Activated T-cell treated with anti-CD3 and anti-CD28 coated beads, Interleukin-2, amount 50 U/mL, for 24 hours (primary cell): ENCODE measurements at places on chromosomes 3 and 15.

DNA sequence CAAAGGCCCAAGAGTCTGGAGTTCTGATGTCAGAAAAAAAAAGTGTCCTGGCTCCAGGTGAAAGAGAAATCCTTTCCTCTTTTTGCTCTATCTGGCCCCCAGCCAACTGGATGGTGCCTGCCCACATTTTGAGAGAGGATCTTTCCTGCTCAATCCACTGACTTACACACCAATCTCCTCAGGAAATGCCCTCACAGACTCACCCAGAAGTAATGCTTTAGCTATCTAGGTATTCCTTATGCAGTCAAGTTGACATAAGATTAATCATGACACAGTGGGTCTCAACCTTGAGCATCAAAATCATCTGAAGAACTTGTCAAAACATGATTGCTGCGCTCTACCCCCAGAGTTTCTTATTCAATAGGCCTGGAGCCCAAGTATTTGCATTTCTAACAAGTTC lies 31.2 kb downstream of the STRIT1 start:
- no peak for DNase-seq
- no peak overlapping the region for H3K4me3 ChIP-seq
- no peaks in the 10 kb centered on the region for H3K36me3 ChIP-seq
- H3K27me3 ChIP-seq: no peaks in the 10 kb centered on the region
- no peaks in the 10 kb centered on the region for H3K4me1 ChIP-seq

- H3K4me3 ChIP-seq: no peak overlapping the region
- H3K27ac ChIP-seq: no peak overlapping the region
- H3K36me3 ChIP-seq: no peaks in the 10 kb centered on the region
- peaks cover 17% of the 10 kb centered on the region for H3K4me1 ChIP-seq
- no peak for DNase-seq
Observed at GRCh38 chr3:179454887-179455286, 3.6 kb upstream of the GNB4 start.

DNA sequence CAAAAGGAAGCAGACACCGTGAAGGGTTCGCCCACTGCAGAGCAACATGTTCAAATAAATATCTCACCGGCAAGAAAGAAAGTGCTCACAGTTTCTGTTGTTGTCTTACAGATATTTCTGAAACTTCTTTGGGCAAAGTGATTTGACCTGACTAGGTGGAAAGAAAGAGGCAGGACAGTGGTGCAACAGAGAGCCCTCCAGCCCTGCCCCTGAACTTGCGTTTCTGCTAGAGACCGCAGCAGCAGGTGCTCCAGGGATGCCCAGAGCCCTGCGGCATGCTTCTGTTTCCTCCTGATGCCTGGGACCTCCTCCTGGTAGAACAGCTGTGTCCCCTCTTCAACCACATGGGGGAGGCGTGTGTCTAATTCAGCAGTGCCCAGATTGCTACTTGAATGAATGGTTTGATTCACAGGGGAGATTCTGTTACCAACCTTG lies 123.4 kb downstream of the ATP10A start:
- DNase-seq: no peak
- peaks cover 35% of the 10 kb centered on the region for H3K36me3 ChIP-seq
- no peaks in the 10 kb centered on the region for H3K27me3 ChIP-seq
- H3K4me1 ChIP-seq: peaks cover 42% of the 10 kb centered on the region
- H3K27ac ChIP-seq: peak overlapping the region; percentile 53
- no peak overlapping the region for H3K4me3 ChIP-seq

DNA sequence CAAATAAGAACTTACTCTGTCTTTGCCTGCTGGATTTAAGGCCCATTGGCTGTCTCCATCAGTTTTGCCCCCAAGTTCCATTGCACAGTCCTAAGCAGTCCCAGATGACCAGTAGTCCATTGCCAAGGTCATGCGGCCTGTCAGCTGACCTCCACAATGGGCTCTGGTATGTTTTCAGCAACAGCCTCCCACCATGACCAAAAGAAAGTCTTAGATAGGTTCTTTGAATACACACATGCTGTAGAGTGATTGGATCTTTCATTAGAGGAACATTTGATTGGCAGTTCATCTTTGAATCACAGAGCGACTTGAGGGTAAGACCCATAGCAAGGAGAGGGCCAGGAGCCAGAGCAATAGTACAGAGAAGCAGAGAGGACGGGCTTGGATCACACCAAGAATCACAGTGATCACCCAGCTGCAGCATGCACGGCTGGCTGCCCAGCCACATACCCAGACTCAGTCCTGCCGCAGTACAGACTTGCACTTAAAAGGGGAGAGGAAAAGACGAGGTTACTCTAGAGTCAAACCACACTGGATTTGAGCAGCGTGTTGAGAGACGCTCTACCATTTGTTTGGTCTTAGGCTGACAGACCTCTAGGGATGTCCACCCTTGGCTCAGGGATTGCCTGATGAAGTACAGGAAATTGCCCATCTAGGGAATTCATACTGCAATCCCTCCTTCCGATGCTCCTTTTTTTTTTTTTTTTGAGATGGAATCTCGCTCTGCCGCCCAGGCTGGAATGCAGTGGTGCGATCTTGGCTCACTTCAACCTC lies 50.4 kb downstream of the APH1B start:
- H3K4me3 ChIP-seq: no peak overlapping the region
- peaks cover 15% of the 10 kb centered on the region for H3K4me1 ChIP-seq
- H3K27me3 ChIP-seq: no peaks in the 10 kb centered on the region
- no peak overlapping the region for H3K27ac ChIP-seq
- no peak for DNase-seq

- H3K4me3 ChIP-seq: no peak overlapping the region
- no peak for DNase-seq
- H3K4me1 ChIP-seq: peaks cover 8% of the 10 kb centered on the region
- H3K27ac ChIP-seq: peak overlapping the region; percentile 24
Observed at GRCh38 chr3:183490211-183490601, 61.8 kb upstream of the MCF2L2 start.

DNA sequence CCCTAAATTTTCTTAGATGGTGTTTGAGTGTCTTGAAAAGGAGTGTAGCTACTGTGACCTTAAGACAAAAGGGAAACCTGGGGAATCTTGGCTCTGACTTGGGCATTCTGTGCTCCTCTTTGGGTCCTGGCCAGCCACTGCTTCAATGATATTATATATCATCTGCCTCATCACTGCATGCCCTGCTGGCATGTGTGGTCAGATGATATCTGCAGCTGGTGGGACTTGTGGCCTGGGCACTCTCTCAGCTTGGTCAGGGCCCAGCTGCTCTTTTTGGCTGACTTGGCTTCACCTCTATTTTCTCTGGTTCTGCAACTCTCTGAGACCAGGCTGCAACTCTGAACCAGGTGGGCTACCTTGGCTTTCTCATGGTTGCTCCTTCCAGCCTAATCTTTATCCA lies 446.1 kb upstream of the RARB start:
- DNase-seq: no peak
- H3K27ac ChIP-seq: no peak overlapping the region
- H3K27me3 ChIP-seq: no peaks in the 10 kb centered on the region
- H3K36me3 ChIP-seq: no peaks in the 10 kb centered on the region
- H3K4me3 ChIP-seq: no peak overlapping the region

DNA sequence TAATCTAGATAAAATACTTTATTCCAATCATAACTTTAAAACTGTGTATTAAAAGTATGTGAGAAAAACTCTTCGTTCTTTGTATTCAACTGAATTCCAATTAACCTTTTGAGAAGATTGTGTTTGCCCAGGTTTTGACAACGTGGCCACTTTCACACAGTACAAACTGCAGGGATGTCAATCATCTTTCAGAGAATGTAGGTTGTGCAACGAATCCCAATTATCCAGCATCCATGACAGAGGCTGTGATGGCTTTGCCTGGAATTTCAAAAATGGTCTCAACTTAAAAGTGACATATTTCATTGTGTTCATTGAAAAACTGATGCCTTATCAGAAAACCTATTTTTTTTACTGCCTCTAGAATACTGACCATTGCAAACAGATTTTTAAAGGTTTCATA lies 615.1 kb upstream of the KCNMB2 start:
- no peaks in the 10 kb centered on the region for H3K4me1 ChIP-seq
- H3K36me3 ChIP-seq: no peaks in the 10 kb centered on the region
- H3K27ac ChIP-seq: no peak overlapping the region
- no peak for DNase-seq
- H3K4me3 ChIP-seq: no peak overlapping the region

DNA sequence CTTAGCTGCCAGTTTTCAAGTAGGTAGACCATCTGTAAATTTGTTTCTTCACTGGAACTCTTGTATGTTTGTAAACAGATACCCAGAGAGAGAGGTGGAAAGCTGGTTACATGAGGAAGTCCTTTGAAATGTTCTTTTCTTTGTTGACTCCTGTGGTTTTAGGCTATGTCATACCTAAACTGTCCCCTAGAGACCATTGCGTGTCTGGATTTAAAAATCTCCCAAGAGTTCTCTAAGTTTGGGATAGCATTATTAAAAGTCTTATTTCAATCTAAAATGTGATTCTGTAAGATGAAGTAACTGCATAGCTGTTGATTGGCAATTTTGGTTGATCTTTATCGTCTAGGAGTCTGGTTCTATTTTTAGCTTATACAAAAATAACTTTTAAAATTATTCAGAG lies 127.2 kb downstream of the GHSR start:
- H3K27me3 ChIP-seq: no peaks in the 10 kb centered on the region
- peaks cover 26% of the 10 kb centered on the region for H3K4me1 ChIP-seq
- DNase-seq: no peak
- no peak overlapping the region for H3K4me3 ChIP-seq
- H3K36me3 ChIP-seq: peaks cover 51% of the 10 kb centered on the region

GRCh38 chr15:24659622-24660021 lies 16.0 kb upstream of the NPAP1 start:
- DNase-seq: no peak
- no peaks in the 10 kb centered on the region for H3K27me3 ChIP-seq
- no peak overlapping the region for H3K27ac ChIP-seq
- no peaks in the 10 kb centered on the region for H3K4me1 ChIP-seq
- no peaks in the 10 kb centered on the region for H3K36me3 ChIP-seq

DNA sequence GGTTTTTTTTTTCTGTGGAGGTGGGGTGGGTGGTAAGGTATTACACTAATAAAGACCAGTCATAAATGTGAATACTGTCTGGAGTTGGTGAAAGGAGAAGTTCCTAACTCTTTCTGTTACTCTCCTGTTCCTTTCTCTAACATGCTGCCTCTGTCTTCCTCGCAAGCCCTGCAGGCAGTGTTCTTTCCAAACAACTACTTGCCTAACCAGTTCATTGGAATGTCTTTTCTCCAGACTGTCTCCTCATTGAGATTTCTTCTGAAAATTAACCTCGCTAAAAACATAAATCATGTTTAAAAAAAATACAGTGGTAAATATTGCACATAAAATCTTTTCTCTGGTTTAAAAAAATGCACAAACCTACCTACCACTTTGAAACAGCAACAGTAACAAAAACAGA lies 135.2 kb downstream of the TP63 start:
- peaks cover 6% of the 10 kb centered on the region for H3K27me3 ChIP-seq
- H3K4me3 ChIP-seq: no peak overlapping the region
- DNase-seq: no peak
- H3K36me3 ChIP-seq: no peaks in the 10 kb centered on the region
- H3K27ac ChIP-seq: no peak overlapping the region

DNA sequence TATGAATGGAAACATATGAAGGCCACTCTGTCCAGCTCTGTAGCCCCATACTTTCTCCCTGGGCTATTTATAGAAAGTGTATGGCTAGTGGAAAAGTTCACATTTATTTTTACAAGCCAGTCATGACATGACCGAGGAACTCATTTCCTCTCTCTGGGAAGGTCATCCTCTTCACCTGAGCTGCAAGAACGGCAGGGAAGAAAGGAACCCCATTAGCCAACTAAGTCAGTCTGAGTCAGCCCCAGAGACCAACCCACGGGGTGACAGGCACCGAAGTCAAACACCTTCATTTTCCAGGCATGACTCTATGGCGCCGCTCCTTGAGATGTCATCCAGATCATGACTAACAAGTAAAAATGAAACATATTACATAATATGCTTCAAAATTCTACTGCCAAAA lies 4.8 kb downstream of the PAQR9 start:
- H3K4me3 ChIP-seq: no peak overlapping the region
- no peak for DNase-seq
- no peaks in the 10 kb centered on the region for H3K36me3 ChIP-seq
- no peak overlapping the region for H3K27ac ChIP-seq

GRCh38 chr3:32421185-32421584 lies 29.5 kb downstream of the CMTM7 start:
- peaks cover 94% of the 10 kb centered on the region for H3K4me1 ChIP-seq
- peaks cover 3% of the 10 kb centered on the region for H3K36me3 ChIP-seq
- no peaks in the 10 kb centered on the region for H3K27me3 ChIP-seq
- peak overlapping the region; percentile 63 for H3K4me3 ChIP-seq

DNA sequence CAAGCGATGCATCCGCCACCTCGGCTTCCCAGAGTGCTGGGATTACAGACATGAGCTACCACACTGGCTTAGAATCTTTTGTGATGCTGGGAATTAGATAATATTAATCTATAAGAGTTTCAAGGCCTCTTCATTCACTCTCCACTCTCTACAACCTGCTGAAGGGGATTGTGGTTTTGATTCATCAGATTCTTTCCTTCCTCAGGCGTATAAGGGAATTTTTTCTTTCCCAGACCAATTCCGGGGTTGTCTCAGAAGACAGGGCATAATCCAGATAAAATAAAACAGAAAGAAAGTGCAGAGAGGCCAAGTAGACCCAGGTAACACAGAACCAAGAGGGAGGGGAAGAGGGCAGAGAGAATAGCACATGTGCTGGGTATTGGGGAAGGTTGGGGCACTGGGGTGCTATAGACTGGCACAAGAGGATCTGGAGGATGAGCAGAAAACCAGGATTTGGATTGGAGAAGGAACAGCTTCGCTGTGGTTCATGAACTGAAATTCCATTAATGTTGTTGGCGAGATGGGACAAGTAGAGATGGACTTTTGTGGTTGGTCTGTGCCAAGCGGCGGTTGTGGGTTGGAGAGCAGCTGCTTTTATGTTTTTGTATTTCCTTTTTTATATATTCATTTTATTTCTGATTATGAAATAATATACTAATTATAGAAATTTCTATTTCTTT lies 12.8 kb downstream of the ARL6IP5 start:
- no peak overlapping the region for H3K4me3 ChIP-seq
- H3K4me1 ChIP-seq: peaks cover 75% of the 10 kb centered on the region
- H3K27me3 ChIP-seq: no peaks in the 10 kb centered on the region
- H3K27ac ChIP-seq: peak overlapping the region; percentile 84
- DNase-seq: no peak

DNA sequence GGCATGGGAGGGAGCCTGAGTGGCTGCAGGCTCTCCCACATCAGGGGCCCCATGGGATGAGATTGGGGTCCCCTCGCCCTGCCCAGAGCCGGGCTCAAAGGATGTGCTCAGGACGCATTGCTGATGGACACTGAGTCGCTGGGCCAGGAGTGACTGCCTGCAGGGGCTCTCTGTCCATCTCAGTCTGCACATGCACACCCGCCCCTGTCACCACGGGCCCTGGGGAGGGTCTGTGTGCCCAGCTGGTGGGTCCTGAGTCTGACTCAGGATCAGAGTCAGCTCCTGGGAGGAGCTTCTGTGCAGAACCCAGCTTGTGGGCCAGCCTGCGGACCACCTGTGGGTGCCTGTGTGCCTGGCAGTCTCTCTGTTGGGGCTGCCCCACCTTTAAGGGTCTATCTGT lies 18.1 kb downstream of the STAB1 start:
- H3K4me3 ChIP-seq: no peak overlapping the region
- no peaks in the 10 kb centered on the region for H3K36me3 ChIP-seq
- H3K27me3 ChIP-seq: no peaks in the 10 kb centered on the region
- no peak for DNase-seq
- H3K27ac ChIP-seq: no peak overlapping the region
